ENCODE measurements at places on chromosomes 16 and 17. TPM values are rescaled to one million over a fixed set of nuclear protein-coding genes. Genes with fewer than 3 reads are reported as not detected.

- no peak overlapping the region for H3K27ac ChIP-seq
- no peak overlapping the region for H3K4me3 ChIP-seq
- H3K4me1 ChIP-seq: no peaks in the 10 kb centered on the region
- DNase-seq: no peak
Observed at GRCh38 chr16:86995456-86995855, 321.7 kb downstream of the C16orf95 start.

DNA sequence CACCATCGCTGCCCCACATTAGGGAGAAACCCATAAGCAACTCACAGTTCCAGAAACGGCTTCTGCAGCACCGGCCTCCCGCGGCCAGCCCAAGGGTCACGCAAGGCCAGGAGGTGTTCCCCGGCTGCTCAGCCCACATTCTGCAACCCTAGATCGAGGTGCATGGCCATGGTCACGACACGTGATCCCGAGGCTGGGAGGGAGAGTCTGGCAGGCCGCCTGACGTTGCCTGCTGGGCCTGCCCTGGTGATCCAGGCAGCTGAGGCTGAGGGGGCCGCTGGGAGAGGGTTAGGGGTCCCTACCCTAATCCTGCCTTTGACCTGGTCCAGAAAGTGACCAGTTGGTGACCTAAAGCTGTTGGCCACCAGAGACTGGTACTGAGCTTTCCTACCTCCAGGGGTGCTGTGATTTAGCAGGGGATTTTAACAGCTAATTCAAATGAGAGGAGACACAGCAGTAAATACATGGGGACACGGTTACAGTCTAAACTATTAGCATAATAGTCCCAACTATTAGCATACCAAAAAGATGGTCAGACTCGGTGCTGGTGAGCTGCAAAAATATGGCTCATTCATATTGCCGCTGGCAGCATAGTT is 97.4 kb upstream of the CIBAR2 start:
- no peak overlapping the region for H3K27ac ChIP-seq
- no peak for DNase-seq
- no peaks in the 10 kb centered on the region for H3K4me1 ChIP-seq
- H3K27me3 ChIP-seq: no peaks in the 10 kb centered on the region
- no peaks in the 10 kb centered on the region for H3K36me3 ChIP-seq

Gene NACA2
- not detected for total RNA-seq

Gene SOX9
- 0.35 TPM for total RNA-seq

Gene TEKT1
- not detected for total RNA-seq

Measured in T-cell (primary cell).